HepG2 (cell line): ENCODE measurements at places on chromosomes 1 and 21.

- no peaks in the 10 kb centered on the region for H3K36me3 ChIP-seq
- H3K27ac ChIP-seq = no peak overlapping the region
- H3K4me3 ChIP-seq = no peak overlapping the region
- H3K4me1 ChIP-seq = no peaks in the 10 kb centered on the region
- H3K27me3 ChIP-seq = no peaks in the 10 kb centered on the region
- DNase-seq = no peak
Observed at GRCh38 chr1:170765279-170765678, 101.3 kb downstream of the PRRX1 start.

- H3K4me3 ChIP-seq = no peak overlapping the region
- no peaks in the 10 kb centered on the region for H3K27me3 ChIP-seq
- H3K36me3 ChIP-seq = no peaks in the 10 kb centered on the region
- DNase-seq = no peak
Observed at GRCh38 chr1:109567877-109568672, 19.7 kb downstream of the GNAI3 start.

DNA sequence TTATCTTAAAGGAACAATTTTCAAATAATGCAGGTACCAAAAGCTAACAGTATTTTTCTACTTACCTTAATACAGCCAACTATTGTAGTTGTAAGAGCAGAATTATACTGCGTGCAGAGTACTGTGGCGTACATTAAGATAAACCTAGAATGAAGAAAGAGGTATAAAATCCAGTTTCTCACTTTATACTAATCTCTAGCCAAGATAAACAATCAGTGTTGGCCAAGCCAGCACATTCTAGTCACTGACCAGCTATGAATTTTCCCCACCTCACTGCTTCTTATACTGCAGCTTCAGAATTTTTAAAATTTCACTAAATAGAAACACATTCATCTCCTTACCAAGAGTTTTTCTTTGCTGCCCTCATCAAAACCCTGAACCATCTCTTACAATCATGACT, 33.6 kb downstream of the SLC35D1 start:
- DNase-seq = no peak
- H3K4me1 ChIP-seq = no peaks in the 10 kb centered on the region
- H3K36me3 ChIP-seq = peaks cover 51% of the 10 kb centered on the region; the same call in 2 of the 3 replicates
- no peak overlapping the region for H3K27ac ChIP-seq
- H3K4me3 ChIP-seq = no peak overlapping the region
- no peaks in the 10 kb centered on the region for H3K27me3 ChIP-seq

- peaks cover 2% of the 10 kb centered on the region; the same call in 1 of the 2 replicates for H3K27me3 ChIP-seq
- H3K36me3 ChIP-seq = no peaks in the 10 kb centered on the region
- DNase-seq = peak; percentile 8
- H3K27ac ChIP-seq = no peak overlapping the region
Observed at GRCh38 chr1:166164995-166165660, 1.7 kb downstream of the FAM78B start.

- no peaks in the 10 kb centered on the region for H3K4me1 ChIP-seq
- DNase-seq = no peak
- H3K36me3 ChIP-seq = no peaks in the 10 kb centered on the region
Observed at GRCh38 chr1:192904438-192904895, 95.6 kb downstream of the RGS2 start.

DNA sequence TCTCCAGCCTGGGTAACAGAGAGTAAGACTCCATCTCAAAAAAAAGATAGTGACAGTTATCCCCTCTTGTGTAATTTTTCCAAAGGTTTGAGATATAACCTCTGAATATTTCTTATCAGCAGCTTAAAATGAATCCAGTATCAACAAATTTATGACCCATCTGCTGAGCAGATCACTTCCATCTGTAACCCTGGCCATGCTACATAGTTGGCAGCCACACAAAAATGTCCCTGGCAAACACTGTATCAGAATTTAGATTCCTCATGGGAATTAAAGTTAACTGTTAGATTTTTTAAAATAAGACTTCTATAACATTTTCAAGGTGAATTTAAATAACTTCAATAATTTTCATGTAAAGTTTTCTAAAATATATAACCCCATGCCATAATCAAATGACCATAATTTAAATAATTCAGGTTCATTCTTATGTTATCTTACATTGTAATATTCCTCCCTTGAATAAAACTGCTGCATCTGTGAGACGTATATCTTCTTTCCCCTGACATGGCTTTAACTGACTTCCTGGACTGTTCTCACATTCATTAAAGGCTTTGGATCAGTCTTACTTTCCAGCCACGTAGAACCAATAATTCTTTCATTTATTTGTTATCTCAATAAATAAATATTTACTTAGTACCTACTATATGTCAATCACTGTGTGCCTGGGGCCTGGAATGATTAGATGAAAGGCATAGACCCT, 5.3 kb upstream of the PRPF38B start:
- H3K36me3 ChIP-seq = no peaks in the 10 kb centered on the region
- H3K27ac ChIP-seq = no peak overlapping the region
- H3K4me1 ChIP-seq = peaks cover 33% of the 10 kb centered on the region
- H3K27me3 ChIP-seq = no peaks in the 10 kb centered on the region
- H3K4me3 ChIP-seq = no peak overlapping the region

DNA sequence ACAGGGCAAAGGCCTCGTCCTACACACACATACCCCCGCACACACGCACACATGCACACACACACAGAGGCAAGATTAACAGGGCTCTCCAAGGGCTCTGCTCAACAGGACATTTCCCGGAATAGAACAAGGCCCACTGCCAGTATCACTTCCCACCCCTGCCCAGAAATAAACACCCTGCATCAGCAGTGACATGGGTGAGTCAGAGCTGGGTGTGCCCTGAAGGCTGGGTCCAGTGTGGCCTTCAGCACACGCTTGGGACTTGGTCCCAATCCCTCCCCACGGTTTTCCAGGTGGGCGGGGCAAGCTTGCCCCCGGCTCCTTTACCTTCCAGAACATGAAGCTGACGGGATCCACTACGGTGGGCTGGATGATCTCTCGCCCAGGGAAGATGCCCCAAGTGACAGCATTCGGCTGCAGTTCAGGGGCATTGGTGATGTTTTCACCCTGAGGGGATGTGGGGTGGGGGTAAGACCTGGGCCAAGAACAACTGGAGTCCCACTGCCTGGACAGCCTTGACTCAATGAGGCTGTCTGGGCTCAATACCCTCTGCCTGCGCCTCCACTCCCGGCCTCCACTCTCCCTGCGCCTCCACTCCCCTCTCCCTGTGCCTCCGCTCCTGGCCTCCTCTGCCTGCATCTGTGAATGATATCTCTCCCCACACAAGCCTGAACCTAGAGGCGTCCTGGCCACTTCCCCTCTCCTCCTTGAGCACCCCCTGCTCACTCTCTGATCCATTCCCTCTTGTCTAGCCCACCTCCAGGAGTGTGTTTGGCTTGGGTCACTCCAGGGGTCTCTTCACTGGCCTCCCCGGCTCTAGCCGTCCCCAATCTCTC, 14.7 kb downstream of the MTHFR start:
- H3K4me1 ChIP-seq = peaks cover 16% of the 10 kb centered on the region
- H3K27me3 ChIP-seq = no peaks in the 10 kb centered on the region
- no peak overlapping the region for H3K4me3 ChIP-seq
- no peak for DNase-seq
- no peak overlapping the region for H3K27ac ChIP-seq
- 0 out of 3 replicates have a peak, but pooled peaks cover 6% of the 10 kb centered on the region for H3K36me3 ChIP-seq

- no peak for DNase-seq
- H3K27ac ChIP-seq = no peak overlapping the region
- peaks cover 1% of the 10 kb centered on the region; the same call in 1 of the 2 replicates for H3K4me1 ChIP-seq
- no peak overlapping the region for H3K4me3 ChIP-seq
- no peaks in the 10 kb centered on the region for H3K27me3 ChIP-seq
Observed at GRCh38 chr21:37421306-37421705, 54.7 kb downstream of the DYRK1A start.

- H3K27me3 ChIP-seq = no peaks in the 10 kb centered on the region
- no peak overlapping the region for H3K27ac ChIP-seq
- no peaks in the 10 kb centered on the region for H3K4me1 ChIP-seq
- no peak overlapping the region for H3K4me3 ChIP-seq
- DNase-seq = no peak
Observed at GRCh38 chr21:40169971-40170370, 302.7 kb downstream of the PCP4 start.

GRCh38 chr1:106787520-106787919, 269.0 kb upstream of the PRMT6 start:
- no peaks in the 10 kb centered on the region for H3K27me3 ChIP-seq
- no peak overlapping the region for H3K27ac ChIP-seq
- H3K4me1 ChIP-seq = no peaks in the 10 kb centered on the region
- DNase-seq = no peak
